ENCODE measurements at places on chromosomes 4 and X. TPM values are rescaled to one million over a fixed set of nuclear protein-coding genes. Genes with fewer than 3 reads are reported as not detected.

Gene SRPX
- total RNA-seq, result not detected

Gene ARHGEF38
- not detected for total RNA-seq

Gene DOK7
- total RNA-seq, result not detected

Gene PHEX
- total RNA-seq, result 0.93 TPM

Gene PLXNB3
- total RNA-seq, result 3.2 TPM

Gene NKRF
- total RNA-seq, result 21.9 TPM

Gene ZDHHC15
- not detected for total RNA-seq

Gene REELD1
- 0.16 TPM for total RNA-seq

Gene ASB12
- not detected for total RNA-seq

Measured in activated naive CD4-positive, alpha-beta T cell treated with anti-CD3 and anti-CD28 coated beads, Interleukin-2, amount 50 U/mL, for 72 hours (primary cell).